ENCODE measurements at places on chromosomes 2 and 18. TPM values are rescaled to one million over a fixed set of nuclear protein-coding genes. Genes with fewer than 3 reads are reported as not detected.

DNA sequence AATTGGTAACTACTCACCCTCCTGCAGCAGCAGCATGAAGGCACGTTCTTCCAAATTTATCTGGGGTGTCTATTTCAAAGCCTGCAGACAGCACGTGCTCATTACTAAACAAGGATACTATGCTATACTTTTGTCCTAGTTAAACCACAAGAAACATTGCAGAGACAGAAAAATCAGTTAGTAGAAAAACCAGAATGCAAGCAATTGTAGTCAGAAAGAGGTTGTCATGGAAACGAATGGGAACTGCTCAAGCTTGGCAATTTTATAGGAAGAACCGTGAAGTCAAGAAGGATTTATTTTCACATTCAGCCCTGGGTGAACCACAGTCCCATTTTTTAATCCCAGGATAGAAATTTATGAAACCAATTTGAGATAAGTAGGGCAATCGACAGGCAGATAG is 162.2 kb upstream of the PGAP1 start:
- peak overlapping the region; percentile 30 for H3K27ac ChIP-seq
- H3K36me3 ChIP-seq: no peaks in the 10 kb centered on the region
- no peak overlapping the region for H3K4me3 ChIP-seq
- H3K4me1 ChIP-seq: peaks cover 10% of the 10 kb centered on the region
- no peak for DNase-seq
- H3K27me3 ChIP-seq: no peaks in the 10 kb centered on the region

GRCh38 chr2:101300836-101301235 is 7.7 kb downstream of the RNF149 start:
- no peak overlapping the region for H3K4me3 ChIP-seq
- no peaks in the 10 kb centered on the region for H3K36me3 ChIP-seq
- no peaks in the 10 kb centered on the region for H3K27me3 ChIP-seq

- no peaks in the 10 kb centered on the region for H3K36me3 ChIP-seq
- no peak overlapping the region for H3K27ac ChIP-seq
- H3K4me3 ChIP-seq: no peak overlapping the region
- peaks cover 6% of the 10 kb centered on the region for H3K27me3 ChIP-seq
Observed at GRCh38 chr18:49899657-49900330, 86.5 kb upstream of the ACAA2 start.

DNA sequence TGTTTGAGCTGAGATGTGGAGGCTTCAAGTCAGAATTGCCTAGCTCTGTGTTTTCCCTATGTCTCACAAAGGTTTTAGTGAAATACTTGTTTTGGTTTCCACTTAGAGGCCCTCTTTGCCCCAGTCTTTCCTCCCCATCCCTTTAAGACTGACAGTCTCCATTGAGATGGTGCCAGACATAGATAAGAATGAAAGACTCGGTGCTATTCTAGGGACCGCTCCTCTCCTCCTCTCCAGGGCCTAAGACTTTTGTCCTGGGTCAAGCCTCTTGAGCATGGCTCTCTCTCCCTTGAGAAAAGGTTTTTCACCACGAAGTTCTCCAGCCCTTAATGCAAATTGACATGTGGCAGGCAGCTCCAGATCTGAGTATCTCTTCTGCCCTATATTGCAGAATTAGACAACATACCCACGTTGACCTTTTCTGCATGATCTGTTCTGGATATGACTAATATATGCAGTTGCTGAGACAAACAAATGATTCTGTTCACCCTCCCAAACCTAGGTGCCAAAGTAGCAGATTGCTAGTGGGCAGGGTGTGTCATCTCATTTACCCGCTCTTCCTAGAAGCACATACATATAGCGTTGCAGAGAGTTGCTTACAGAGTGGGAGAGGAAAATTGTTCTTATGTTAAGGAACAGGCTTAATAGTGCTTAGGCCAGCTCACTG is 47.5 kb upstream of the ACSL3 start:
- no peaks in the 10 kb centered on the region for H3K27me3 ChIP-seq
- no peak overlapping the region for H3K4me3 ChIP-seq
- H3K36me3 ChIP-seq: no peaks in the 10 kb centered on the region
- DNase-seq: no peak
- H3K27ac ChIP-seq: no peak overlapping the region

- H3K4me1 ChIP-seq: no peaks in the 10 kb centered on the region
- no peak for DNase-seq
- no peaks in the 10 kb centered on the region for H3K36me3 ChIP-seq
- peaks cover 21% of the 10 kb centered on the region for H3K27me3 ChIP-seq
- H3K27ac ChIP-seq: no peak overlapping the region
- H3K4me3 ChIP-seq: no peak overlapping the region
Observed at GRCh38 chr2:21381421-21381820, 257.7 kb downstream of the TDRD15 start.

- DNase-seq: no peak
- H3K36me3 ChIP-seq: peaks cover 45% of the 10 kb centered on the region
- no peak overlapping the region for H3K27ac ChIP-seq
Observed at GRCh38 chr2:33595385-33595784, 3.7 kb downstream of the FAM98A start.

GRCh38 chr18:51171625-51172259 is 25.7 kb downstream of the MEX3C start:
- H3K4me3 ChIP-seq: no peak overlapping the region
- no peak overlapping the region for H3K27ac ChIP-seq
- H3K4me1 ChIP-seq: peaks cover 5% of the 10 kb centered on the region
- DNase-seq: no peak

GRCh38 chr2:136049011-136049742 is 63.8 kb upstream of the DARS1 start:
- H3K27me3 ChIP-seq: no peaks in the 10 kb centered on the region
- no peak overlapping the region for H3K4me3 ChIP-seq
- H3K27ac ChIP-seq: no peak overlapping the region

- no peaks in the 10 kb centered on the region for H3K27me3 ChIP-seq
- no peak for DNase-seq
- H3K36me3 ChIP-seq: no peaks in the 10 kb centered on the region
- no peaks in the 10 kb centered on the region for H3K4me1 ChIP-seq
- no peak overlapping the region for H3K4me3 ChIP-seq
Observed at GRCh38 chr2:8368463-8368862, 313.4 kb upstream of the ID2 start.

DNA sequence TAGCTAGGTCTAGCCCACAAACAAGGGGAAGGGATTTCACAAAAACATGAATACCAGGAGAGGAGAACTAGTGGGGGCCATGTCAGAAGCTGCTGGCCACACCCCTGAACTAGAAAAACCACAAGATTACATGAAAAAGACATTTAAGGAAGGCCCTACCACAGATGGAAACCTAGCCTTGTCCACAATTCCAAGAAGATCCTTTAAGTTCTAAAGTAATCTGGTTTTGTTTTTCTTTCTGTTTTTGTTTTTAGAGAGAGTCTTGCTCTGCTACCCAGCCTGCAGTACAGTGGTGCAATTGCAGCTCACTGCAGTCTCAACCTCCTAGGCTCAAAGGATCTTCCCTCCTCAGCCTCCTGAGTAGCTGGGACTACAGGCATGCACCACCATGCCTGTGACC is 34.2 kb upstream of the CAB39 start:
- no peak overlapping the region for H3K4me3 ChIP-seq
- no peaks in the 10 kb centered on the region for H3K36me3 ChIP-seq
- no peak overlapping the region for H3K27ac ChIP-seq
- peaks cover 3% of the 10 kb centered on the region for H3K27me3 ChIP-seq

ERFE gene
- total RNA-seq: 0.44 TPM

CROCC2 gene
- total RNA-seq: not detected

Measured in left ventricle myocardium inferior (tissue), 1 donor.